Right renal cortex interstitium (tissue), 3 donors: ENCODE measurements at places on chromosomes 16 and 17.

- no peak for DNase-seq
These were observed 3.3 kb downstream of the VAT1 start for GRCh38 chr17:43018932-43019331.

- no peak for DNase-seq
These were observed 107.0 kb upstream of the RPL38 start for GRCh38 chr17:74096456-74096855.

- no peak for DNase-seq
These were observed 2.8 kb downstream of the VAT1 start for GRCh38 chr17:43019418-43019817.

DNA sequence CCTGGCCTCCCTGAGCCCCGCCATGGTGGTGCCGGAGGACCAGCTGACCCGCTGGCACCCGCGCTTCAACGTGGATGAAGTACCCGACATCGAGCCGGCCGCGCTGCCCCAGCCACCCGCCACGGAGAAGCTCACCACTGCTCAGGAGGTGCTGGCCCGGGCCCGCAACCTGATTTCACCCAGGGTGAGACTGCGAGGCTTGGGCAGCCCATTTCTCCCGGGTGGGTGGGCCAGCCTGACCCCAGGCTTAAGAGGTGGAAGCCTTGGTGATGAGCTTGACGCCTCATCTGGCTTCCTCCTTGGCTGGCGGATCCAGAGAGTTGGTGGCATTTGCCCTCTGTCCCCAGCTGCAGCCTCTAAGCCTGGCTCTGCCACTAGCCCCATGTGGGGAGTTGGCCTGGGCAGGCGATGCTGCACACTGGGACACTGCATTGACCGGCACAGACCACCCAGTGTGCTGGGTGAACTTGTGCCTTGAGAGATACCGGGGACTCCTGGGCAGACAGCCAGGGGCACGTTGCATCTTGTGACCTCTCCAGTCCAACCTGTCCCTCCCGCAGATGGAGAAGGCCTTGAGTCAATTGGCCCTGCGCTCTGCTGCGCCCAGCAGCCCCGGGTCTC, 3.0 kb downstream of the CDT1 start:
- DNase-seq = no peak

GRCh38 chr17:74217888-74218287, 4.5 kb downstream of the TTYH2 start:
- no peak for DNase-seq

GRCh38 chr17:828761-829160, 46.6 kb downstream of the MRM3 start:
- no peak for DNase-seq

- no peak for DNase-seq
These were observed 248.5 kb downstream of the RBFOX1 start for GRCh38 chr16:7581175-7581574.

- DNase-seq = no peak
These were observed 12.7 kb upstream of the FAM20A start for GRCh38 chr17:68613739-68614298.

DNA sequence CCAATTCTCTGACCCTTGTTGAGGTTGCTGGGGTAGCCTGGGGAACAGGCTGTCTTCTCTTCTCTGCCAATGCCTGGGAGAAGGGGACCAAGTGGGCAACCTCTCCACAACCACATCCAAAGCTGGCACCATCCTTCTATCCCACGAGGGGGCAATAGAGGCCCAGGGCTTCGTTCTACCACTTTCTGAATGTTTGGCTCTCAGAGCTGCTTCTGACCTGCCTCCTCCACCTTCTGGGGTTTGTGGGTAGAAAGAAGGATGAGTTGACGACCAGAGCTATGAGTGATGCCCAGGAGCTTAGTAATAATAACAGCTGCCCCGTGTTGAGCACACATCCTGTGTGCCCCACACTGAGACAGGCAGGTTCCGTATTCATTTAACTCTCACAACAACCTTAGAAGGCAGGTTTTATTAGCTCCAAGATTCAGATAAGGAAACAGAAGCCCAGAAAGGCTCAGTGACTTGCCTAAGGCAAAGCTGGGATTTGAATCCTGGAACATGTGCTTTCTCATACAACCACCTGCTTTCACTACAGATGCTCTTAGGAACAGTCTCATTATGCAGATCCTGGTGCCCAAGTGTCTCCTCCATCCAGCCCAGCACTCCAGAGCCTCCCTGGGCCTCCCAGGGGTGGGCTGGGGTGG, 11.1 kb downstream of the TSPOAP1 start:
- no peak for DNase-seq

DNA sequence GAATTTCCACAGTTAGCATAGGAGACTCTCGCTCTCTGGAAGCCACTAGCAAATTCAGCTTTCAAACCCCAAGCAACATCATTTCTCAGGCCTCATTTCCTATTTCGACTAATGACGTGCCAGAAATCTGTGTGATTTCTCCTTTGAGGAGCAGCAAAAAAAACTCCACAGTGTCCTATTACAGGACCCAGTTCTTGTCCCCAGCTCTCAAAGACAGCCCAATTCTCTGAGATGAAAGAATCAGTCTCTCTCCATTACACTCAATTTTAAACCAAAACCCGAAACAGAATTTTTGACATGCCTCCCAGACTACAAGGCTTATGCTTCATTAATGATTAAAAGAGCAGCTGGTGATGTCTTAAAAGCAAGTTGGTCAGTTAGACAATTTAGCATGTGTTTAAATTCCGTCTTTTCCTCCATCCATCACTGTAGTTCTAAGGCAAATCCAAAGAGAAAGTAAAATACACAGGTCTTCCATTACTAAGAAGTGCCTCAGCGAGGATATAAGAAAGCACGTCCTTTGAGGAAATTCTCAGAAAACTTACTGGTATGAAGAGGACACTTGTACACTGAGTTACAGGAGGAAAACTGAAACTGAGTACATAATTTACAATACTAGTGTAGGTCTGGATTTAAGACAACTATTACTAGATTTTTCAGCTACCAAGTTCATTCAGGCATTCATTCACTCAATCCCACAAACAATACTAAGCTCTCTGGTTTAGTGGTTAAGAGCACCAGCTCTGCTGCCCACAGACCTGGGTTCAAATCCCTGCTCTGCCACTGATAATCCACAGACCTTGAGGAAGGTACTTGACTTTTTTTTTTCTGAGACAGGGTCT, 12.5 kb downstream of the TOM1L2 start:
- DNase-seq = no peak

- DNase-seq = peak; percentile 56
These were observed 53.3 kb upstream of the DLX4 start for GRCh38 chr17:49915670-49916069.

DNA sequence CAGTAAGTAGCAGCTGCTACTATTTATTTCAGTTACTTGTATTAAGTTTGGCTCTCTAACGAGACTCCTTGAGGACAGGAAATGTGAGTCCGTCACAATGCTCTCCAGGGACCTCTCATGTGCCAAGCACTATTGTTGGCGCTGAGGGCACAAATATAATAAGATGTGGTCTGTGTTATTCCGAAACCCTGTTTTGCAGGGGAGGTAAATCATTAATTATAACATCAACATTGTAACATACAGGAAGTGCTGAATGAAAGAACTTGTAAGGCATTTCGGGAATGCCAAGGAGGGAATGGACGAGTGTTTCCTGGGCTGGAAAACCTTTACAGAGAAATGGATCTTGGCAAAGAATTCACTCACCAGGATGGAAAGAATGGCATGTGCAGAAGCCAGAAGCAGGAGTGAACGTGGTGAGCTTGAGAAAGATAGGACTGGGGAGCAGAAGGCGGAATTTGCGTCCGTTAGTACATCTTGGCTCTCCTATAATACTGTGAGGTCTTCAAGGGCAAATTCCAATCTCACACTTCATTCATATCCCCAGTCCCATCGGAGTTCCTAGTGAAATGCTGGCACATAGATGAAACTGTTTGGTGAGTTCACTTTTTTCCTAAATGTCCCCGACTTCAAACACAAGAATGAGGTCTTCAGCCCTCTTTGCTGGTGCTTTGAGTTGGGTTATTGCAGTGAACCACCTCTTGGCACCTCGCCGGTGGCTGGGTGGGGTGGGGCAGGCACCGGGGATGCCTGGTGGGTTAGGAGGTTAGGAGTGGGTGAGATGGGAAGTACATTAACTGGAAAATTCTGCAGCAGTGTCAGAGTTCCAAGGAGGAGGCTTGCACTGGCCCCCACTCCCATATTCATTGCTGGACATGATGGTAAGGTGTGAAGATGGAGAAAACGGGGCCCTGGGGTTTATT, 11.5 kb downstream of the TAC4 start:
- no peak for DNase-seq

GRCh38 chr16:80704751-80705505, 99.5 kb downstream of the CDYL2 start:
- no peak for DNase-seq

- no peak for DNase-seq
These were observed 8.6 kb downstream of the RIPOR1 start for GRCh38 chr16:67537270-67537635.

GRCh38 chr17:72733619-72734282, 358.7 kb downstream of the SLC39A11 start:
- no peak for DNase-seq
